ENCODE measurements at places on chromosomes 7 and 10. TPM values are rescaled to one million over a fixed set of nuclear protein-coding genes. Genes with fewer than 3 reads are reported as not detected.

The ASNS gene
- 163 TPM for polyA plus RNA-seq

The HOXA5 gene
- polyA plus RNA-seq = 1.3 TPM

The SAMD8 gene
- 16.9 TPM for polyA plus RNA-seq

The ARHGEF5 gene
- 2.9 TPM for polyA plus RNA-seq

The OR9A2 gene
- polyA plus RNA-seq = not detected

The KIAA1549 gene
- polyA plus RNA-seq = 2.1 TPM

The RBP4 gene
- 0.90 TPM for polyA plus RNA-seq

The ZNF804B gene
- polyA plus RNA-seq = not detected

The C7orf57 gene
- polyA plus RNA-seq = not detected
